RWPE1 (cell line): ENCODE measurements at places on chromosomes 13 and 19.

DNA sequence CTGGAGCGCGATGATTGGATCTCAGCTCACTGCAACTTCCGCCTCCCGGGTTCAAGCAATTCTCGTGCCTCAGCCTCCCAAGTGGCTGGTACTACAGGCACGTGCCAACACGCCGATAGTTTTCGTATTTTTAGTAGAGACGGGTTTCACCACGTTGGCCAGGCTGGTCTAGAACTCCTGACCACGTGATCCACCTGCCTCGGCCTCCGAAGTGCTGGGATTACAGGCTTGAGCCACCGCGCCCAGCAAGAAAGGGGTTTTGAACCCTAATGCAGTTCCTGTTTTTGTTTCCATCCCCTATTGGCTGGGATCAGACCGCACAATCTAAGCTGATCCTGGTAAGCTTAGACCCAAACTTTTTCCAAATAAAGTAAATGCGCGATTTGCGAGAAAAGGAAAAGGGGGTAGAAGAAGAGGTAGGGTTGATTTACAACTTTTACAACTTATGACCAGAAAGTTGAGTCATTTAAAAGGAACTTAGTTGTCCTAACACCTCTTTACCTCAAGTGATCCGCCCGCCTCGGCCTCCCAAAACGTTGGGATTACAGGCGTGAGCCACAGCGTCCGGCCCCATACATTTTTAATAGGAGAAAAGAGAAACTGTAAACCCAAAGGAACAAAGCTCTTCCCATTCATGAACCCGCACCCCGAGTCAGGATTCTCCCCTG is 764 bp downstream of the ZNF626 start:
- peak; percentile 0 for DNase-seq

GRCh38 chr19:56900573-56901097 is 60.1 kb upstream of the PEG3 start:
- no peak for DNase-seq

DNA sequence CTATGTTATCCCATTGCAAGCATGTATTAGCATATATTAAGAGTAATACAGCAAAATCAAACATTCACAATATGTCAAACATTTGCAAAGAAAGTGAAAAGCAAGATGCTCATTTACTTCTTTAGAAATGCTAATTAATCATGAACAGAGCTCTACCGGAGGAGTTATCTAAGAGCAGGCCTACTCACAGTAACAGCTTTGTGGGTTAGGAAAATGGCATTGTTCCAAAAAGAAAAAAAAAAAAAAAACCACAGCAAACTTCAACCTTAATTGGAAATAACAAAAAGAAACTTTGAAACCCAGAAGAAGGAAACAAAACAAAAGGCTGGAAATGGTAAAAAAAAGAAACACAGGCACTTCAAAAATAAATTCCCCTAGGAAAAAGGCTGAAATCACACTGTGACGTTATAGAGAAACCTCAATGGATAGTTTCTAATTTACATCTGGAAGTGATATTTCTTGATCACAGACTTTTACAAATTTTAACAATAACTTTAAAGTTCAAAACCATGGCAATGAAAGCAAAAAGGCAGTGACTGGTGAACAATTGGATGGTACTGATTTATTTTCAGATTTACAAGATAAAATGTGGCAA is 1236.8 kb upstream of the SPRY2 start:
- DNase-seq: no peak

DNA sequence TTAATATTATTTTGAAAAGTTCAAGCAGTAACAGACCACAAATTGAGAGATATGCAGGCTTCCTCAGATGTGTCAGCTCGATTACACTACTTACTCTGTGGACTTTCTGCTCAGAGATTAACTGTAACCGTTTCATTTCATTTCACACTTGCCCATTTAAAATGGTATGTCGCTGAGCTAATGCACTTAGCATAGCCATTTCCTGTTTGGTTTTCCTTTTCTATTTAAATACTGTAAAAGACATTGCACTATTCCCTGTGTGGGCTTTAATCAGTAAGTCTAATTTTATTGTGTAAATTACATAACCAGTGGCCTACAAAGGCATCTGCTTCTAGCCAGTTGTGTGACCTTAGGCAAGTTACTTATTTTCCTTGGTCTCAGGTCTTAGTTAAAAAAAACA is 237.6 kb downstream of the LACC1 start:
- no peak for DNase-seq

GRCh38 chr19:39834287-39834841 is 402 bp upstream of the DYRK1B start:
- no peak for DNase-seq

- DNase-seq: peak; percentile 76
Measured at GRCh38 chr19:1825909-1826556, 14.0 kb upstream of the ATP8B3 start.

DNA sequence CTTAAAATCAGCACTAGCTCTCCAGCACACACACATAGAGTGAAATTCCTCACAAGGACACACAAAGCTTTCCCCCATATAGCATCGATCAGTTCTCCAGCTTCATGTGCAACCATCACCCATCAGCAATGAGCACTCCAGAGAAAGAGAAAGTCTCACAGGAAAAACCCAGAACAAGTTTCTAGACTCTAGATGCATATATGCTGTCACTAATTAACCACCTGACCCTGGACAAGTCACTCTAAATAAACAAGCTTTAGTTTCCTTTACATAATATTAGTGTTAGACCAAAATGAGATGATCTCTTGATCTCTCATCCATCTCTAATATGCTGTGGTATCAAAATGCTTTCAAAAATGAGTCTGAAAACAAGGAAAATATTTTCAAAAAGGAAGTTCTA is 81.2 kb downstream of the TBC1D4 start:
- DNase-seq: no peak

GRCh38 chr19:57103573-57104277 is 16.1 kb upstream of the USP29 start:
- peak; percentile 43 for DNase-seq

DNA sequence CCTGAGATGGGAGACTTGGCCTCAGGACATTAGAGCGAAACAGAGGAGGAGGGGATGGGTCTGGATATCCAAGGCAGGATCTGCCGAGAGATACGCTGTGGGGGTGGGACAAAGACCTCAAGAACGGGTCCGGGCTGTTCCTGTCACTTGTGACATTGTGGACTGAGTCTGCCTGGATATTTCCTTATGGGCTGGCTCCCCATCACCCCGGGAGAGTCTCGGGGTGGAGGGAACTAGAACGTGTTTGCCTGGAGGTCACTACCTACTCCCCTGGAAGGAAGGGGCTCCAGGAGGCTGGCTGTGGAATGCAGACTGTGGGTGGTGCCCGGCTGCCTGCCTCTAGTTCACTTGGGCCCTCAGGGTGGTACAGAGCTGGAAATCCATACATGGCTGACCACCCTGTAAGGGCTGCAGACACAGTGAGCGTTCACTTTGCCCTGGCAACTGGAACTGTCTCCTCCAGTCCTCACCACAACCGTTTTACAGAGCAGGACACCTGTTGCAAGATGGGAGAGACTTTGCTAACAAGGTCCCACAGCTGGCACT is 26.4 kb downstream of the DNM2 start:
- no peak for DNase-seq

DNA sequence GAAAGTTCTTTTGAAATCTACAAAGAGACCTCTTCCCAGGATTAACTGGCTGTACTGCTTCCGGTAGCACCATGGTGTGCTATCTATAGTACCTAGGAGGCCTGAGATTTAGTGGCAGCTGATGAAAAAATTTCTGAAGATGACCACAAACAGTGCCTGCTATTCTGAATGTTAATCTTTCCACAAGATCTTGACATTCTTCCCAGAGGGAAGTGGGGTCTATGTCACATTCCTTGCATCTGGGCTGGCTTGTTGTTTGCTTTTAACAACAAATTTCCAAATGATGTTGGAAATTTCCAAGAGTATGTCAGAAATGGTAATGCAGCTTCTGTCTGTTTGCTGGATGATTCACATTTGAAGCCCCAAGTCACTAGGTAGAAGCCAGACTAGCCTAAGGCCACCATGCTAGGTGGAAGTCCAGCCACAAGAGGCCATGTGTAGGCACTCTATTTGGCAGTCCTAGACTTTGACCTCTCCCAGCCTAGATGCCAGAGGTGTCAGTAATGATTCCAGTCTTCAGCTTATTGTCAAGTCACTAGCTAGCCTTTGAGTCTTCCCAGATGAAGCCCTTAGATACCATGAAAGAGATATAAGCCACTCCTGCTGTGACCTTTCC is 22.1 kb downstream of the SPART start:
- no peak for DNase-seq

DNA sequence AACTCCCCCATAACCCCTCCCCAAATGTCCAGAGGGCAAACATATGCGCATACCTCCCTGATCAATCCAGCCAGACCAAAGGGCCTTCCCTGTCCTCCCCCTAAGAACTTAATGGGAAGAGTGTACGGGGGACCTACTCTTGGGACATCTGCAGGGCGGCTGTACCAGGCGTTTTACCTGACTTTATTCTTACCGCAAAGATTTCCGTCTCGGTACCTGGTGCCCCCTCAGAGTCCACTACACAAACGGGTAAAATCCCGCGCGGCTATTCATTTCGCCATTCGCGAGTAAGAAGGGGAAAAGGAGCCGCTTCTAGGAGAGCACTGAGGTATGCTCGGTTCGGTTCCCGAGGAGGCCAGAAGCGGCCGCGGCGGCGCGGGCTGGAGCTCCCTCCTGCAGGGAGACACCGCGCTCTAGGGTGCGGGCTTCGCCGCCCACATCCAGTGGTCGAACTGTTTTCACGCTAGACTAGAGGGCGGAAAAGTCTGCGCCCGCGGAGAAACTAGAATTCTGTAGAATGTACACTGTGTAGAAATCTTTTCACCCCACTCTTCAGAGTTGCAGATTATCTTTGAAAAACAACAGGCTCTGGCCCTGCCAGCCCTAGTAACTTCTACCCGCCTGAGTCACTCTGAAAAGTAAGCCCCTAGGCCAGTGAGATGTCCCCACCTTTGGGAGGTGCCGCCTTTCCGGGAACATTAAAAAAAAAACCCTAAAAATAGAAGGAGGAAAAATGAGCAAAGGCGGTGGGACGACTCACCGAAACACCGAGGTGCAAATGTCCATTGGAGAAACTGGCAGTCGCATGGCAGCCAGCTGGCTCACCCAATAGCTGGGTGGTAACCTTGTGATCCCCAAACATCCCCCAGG is 3.8 kb upstream of the TSHZ3 start:
- no peak for DNase-seq

DNA sequence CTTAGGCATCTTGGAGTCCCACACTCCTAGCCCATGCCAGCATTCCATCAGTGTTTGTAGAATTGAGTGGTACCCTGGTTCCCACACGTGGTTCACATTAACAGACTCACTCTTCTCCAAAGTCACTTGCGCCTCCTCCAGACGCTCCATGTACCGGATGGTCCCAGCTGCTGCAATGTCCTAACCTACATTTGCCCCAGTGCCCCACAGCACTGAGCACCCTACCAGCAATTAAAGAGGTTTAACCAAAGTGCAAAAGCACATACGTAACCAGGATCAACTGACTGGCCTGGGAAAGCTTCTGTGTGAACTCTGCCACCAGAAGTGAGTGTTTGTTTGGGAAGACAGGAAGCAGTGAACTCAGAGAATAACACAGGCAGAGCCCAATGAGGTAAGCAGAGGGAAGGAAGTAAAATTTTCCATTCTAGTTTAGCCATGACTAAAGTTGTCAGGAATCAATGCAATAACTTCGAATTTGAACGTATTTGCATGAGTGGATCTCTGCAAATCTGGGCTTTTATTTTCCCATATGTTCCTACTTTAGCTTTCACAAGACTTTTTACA is 7.3 kb upstream of the MEDAG start:
- DNase-seq: peak; percentile 15

- peak; percentile 56 for DNase-seq
Measured at GRCh38 chr13:30895773-30896172, 10.3 kb upstream of the MEDAG start.

- DNase-seq: no peak
Measured at GRCh38 chr13:64639206-64639605, 2590.9 kb downstream of the PCDH9 start.

DNA sequence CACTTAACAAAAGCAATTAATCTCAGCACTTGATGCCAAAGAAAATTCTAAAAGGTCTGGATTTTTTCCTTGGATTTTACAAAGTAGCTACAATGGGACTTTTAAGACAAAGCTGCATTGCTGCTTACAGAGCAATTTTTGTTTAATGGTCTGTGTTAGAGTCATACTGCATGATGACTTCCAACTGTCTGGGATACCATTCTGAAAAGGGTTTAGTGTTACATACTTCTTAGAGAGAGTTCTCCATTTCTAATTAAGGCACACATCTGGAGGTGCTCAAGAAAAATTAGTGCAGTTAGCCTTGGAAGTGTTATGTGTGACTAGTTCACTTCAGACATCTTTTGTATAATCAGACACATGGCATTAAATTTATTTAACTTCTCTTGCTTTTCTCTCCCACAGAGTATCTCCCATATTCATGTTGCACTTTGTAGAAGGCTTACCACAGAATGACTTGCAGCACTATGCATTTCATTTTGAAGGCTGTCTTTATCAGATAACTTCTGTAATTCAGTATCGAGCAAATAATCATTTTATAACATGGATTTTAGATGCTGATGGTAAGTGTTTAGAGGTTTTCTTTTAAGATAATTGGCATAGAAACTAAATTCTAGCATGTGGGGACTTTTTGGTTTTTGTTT is 35.1 kb downstream of the USPL1 start:
- DNase-seq: no peak

DNA sequence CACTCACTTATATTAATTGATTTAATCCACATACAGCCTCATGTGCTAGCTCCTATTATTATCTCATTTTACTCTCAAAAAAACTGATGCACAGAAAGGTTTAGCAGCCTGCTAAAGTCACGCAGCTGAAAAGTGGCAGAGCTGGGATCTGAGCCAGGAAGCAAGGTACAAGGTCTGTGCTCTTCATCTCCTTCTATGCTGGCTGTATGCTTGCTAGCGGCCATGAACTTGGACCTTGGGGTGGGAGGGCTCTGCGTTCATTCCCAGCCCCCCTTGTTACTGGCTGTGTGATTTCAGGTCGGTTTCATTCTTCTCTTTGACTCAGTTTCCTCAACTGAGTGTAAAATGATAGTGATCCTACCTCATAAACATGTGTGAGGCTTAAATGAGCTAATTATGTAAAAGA is 69.8 kb downstream of the ALOX5AP start:
- no peak for DNase-seq

DNA sequence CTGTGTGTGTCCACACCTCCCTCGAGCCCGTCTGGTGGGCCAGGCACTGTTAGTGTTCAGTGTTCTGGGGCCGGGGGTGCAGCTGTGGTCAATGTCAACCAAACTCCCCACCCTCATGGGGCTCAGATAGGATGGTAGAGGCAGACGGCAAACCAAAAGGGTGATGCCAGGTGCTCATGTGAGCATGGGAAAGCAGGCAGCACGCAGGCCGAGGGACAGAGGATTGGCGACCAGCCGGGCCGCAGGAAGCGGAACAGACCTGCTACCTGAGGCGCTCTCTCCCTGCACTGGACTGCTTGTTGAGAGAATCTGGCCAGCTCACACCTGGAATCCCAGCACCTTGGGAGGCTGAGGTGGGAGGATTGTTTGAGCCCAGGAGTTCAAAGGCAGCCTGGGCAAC is 29.1 kb downstream of the DHX34 start:
- DNase-seq: no peak
